ENCODE measurements at places on chromosomes 12 and 14.

DNA sequence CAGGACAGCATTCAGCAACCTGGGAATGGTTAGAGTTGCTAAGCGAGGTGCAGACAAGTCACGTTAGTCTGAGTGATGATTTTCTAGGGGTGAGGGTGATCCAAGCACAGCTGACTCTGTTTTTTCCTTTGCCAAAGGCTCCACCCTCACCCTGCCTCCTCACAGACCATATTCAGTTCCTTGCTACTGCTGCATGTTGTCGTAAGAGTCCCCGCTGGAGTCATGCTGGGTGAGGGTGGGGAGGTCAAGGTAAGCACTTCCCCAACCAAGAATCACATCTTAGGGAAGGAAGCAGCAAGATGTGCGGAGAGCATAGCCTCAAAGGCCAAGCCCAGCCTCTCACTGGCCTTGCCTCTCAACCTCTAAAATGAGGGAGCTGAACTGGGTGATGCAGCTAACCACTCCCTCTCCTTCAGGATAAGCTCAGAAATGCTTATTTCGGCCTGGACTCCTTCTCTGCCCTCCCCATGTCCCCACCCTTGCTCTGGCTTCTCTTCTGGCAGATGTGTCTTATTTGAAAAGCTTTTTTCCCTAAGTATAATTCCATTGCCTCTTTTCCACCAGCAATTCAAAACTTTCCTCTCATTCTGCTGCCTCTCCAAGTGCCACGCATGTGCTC, 66.9 kb upstream of the ACTN1 start:
- no peak overlapping the region for H3K27ac ChIP-seq
- H3K36me3 ChIP-seq = no peaks in the 10 kb centered on the region
- DNase-seq = no peak
- no peaks in the 10 kb centered on the region for H3K27me3 ChIP-seq
- H3K4me3 ChIP-seq = no peak overlapping the region

- peaks cover 36% of the 10 kb centered on the region for H3K27me3 ChIP-seq
- DNase-seq = peak; percentile 21
- no peak overlapping the region for H3K4me3 ChIP-seq
- H3K36me3 ChIP-seq = no peaks in the 10 kb centered on the region
- H3K4me1 ChIP-seq = no peaks in the 10 kb centered on the region
These were observed 10.9 kb downstream of the SYNDIG1L start for GRCh38 chr14:74415115-74415437.

DNA sequence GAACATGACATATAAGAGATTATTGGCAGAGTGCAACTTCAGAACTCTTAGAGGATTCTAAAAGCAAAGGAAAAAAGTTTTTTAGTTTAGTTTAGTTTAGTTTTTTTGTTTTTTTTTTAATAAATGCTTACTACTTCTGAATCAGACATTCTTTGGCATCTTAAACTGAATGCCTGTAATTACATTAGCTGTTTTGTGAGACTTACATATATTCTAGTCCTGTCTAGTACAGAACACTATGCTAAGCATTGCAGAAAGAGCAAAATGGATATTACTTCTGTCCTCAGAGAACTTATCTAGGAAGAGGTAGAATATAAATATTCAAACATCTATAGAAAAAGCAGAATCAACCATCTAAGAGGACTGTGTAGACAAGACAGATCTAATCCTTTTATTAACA, 133.2 kb downstream of the RAD51B start:
- H3K36me3 ChIP-seq = no peaks in the 10 kb centered on the region
- no peaks in the 10 kb centered on the region for H3K4me1 ChIP-seq
- H3K4me3 ChIP-seq = no peak overlapping the region
- H3K27ac ChIP-seq = no peak overlapping the region
- no peak for DNase-seq
- H3K27me3 ChIP-seq = no peaks in the 10 kb centered on the region

DNA sequence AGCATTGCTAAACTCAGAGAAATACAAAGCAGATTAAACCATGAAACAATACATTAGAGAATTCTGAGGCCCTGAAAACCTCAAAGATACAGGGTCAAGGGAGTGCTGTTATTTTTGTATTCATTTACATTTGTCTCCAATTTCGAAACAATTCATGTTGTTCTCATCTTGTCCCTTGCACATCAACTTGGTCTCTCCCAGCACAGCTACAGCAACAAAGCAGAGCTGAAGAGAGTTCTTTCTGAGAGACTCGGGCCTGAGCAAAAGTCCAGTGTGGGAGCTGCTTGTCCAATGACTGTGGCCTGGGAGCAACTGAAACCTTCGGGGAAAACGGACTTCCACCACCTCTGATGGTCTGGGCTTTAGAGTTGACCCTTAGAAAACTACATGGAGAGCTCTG, 79.4 kb upstream of the CDKN3 start:
- no peaks in the 10 kb centered on the region for H3K4me1 ChIP-seq
- H3K36me3 ChIP-seq = no peaks in the 10 kb centered on the region
- H3K4me3 ChIP-seq = no peak overlapping the region
- H3K27ac ChIP-seq = no peak overlapping the region

- H3K36me3 ChIP-seq = no peaks in the 10 kb centered on the region
- H3K4me3 ChIP-seq = no peak overlapping the region
- DNase-seq = no peak
- H3K4me1 ChIP-seq = no peaks in the 10 kb centered on the region
- H3K27ac ChIP-seq = no peak overlapping the region
- no peaks in the 10 kb centered on the region for H3K27me3 ChIP-seq
These were observed 27.2 kb upstream of the EVL start for GRCh38 chr14:100038065-100038464.

GRCh38 chr12:57817261-57817989, 1.1 kb downstream of the AVIL start:
- peaks cover 28% of the 10 kb centered on the region for H3K36me3 ChIP-seq
- DNase-seq = no peak
- H3K27me3 ChIP-seq = no peaks in the 10 kb centered on the region
- no peak overlapping the region for H3K4me3 ChIP-seq
- H3K27ac ChIP-seq = no peak overlapping the region

DNA sequence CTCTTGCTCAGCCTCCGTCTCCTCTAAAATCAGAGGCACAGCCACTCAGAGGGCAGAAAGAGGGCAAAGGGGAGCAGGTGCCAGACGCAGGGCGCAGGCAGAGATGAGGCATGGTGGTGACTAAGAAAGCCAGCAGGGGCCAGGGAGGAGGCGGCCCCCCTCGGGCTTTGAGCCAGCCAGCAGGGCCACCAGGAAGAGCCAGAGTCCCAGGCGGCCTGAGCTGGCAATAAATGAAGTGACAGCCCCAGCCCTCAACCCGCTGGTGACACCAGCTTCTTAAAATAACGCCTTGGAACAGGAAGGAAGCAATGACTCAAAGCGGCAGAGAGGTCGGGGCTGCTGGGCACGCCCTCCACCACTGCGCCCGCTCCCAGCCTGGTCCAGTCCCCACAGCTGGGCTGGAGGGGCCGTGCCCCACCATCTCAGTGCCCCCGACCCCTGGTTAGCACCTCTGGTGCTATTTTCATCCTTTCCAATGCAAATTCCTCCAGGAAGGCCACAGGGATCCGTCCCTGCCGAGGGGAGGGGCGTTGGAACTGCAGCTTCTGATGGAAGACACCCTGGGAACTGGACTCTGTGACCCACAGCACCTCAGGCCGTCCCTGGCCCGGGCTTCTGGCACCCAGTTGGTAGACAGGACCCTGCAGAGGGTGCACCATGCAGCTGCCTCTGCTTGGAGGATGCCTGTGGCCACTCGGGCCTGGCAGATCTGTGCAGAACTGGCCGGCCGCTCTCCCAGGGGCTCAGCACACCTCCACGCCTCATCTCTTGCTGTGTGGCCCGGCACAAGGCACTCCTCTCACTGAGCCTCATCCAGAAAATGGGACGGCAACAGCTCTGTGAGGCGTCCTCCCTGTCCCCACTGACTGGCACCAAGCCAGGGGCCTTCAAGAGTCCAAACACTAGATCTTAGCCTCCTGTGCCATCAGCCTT, 113.7 kb downstream of the NCOR2 start:
- H3K4me1 ChIP-seq = peaks cover 5% of the 10 kb centered on the region
- H3K4me3 ChIP-seq = no peak overlapping the region
- H3K36me3 ChIP-seq = peaks cover 56% of the 10 kb centered on the region
- H3K27ac ChIP-seq = no peak overlapping the region
- DNase-seq = peak; percentile 36
- H3K27me3 ChIP-seq = no peaks in the 10 kb centered on the region

GRCh38 chr12:131740626-131741025, 29.7 kb downstream of the SFSWAP start:
- peaks cover 61% of the 10 kb centered on the region for H3K36me3 ChIP-seq
- H3K27me3 ChIP-seq = no peaks in the 10 kb centered on the region
- H3K4me1 ChIP-seq = no peaks in the 10 kb centered on the region
- DNase-seq = no peak
- H3K4me3 ChIP-seq = no peak overlapping the region
- no peak overlapping the region for H3K27ac ChIP-seq

Measured in large intestine (tissue), 12 donors.